ENCODE measurements at places on chromosomes 11 and 22. TPM values are rescaled to one million over a fixed set of nuclear protein-coding genes. Genes with fewer than 3 reads are reported as not detected.

DNA sequence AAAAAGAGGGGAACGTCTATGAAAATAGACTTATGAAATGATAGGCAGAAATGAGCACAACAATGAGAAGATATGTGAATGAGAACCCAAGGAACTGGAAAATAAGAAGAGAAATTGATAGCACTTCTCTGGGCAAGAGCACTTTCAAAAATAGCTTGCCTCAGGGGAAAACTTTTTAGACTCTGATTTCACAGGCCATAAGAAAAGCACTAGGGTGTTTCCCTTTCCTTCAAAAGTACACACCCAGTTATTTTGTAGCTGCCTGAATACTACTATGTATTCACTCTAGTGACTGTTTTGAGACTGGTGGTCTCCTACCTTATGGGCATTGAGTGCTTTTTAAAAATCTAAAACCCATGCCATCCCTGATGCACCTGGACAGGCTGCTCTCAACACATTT lies 172.3 kb upstream of the SOX6 start:
- H3K4me3 ChIP-seq: no peak overlapping the region
- no peak for DNase-seq
- no peak overlapping the region for H3K27ac ChIP-seq
- no peaks in the 10 kb centered on the region for H3K4me1 ChIP-seq
- H3K27me3 ChIP-seq: no peaks in the 10 kb centered on the region

DNA sequence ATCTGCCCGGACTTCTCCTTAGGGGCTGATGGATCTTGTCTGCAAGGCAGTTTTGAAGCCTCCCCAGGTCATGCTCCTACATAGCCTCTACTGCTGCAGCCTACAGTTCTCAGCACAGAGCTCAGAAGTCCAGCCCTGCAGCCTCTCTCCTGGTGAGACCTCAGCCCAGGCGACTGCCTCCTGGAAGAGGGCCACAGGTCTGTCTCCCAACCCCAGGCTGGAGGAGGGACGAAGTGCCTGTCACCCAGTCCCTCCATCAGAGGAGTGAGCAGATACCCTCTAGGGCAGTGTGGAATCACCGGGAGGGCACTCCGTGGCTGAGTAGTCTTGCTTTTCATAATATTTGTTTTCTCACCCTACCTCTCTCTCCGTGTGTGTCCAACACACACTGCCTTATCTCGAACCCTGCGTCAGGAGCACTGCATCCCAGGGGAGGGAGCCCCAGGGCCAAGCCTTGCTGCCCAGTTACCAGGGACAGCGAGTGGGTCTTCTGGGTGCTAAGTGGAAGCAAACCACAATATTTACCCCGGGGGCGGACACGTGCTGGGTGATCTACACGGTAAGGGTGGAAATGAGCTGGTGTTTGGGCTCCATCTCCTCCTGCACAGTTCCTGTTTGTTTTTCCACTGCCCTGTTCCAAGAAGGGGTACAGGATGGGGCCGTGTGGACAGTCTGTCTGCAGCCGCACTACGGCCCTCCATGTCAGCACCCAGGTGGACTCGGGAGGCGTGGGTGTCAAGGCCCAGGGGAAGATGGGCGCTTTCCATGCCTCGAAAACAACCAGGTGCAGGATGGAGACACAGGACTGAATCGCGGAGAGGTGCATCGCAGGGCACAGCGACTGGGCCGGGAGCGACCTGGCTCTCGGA lies 133.7 kb upstream of the HSD17B12 start:
- H3K27ac ChIP-seq: no peak overlapping the region
- H3K36me3 ChIP-seq: no peaks in the 10 kb centered on the region
- no peak overlapping the region for H3K4me3 ChIP-seq
- H3K4me1 ChIP-seq: peaks cover 4% of the 10 kb centered on the region
- no peak for DNase-seq
- peaks cover 9% of the 10 kb centered on the region for H3K27me3 ChIP-seq

DNA sequence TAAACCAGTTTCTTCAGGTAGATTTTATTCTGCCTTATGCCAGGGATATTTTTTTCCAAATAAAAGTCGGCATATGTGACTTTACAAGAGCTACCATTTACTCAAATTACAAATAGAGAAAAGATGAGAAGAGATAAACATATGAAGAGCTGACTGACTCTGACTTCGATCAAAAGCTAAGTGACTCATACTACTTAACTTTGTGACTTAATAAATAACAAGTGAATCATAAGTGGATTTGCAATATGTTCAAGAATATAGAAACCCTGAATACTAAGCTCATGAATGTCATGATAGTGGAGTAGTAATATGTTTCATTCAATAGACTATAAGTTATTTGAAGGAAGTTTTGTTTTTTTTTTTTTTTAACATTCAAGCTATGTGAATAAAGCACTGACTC lies 130.5 kb upstream of the ANO3 start:
- DNase-seq: no peak
- no peaks in the 10 kb centered on the region for H3K4me1 ChIP-seq
- H3K27ac ChIP-seq: no peak overlapping the region

DNA sequence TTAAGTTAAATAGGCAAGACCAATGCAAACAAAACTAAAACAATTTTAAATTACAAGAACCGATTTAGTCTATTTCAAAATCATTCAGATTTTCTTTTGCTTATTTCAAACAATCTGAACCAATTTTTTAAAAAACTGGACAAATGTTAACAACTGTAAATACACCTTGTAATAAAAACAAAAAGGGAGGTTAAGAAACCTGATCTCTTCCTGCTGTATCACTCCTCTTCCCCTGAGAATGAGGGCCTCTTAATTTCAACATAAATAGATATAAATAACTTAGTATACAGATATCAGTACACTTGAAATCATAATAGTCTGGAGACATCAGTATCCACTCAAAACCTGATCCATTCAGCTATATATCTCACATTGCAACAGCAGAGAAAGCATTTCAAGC lies 346.6 kb downstream of the TTC28 start:
- H3K4me3 ChIP-seq: no peak overlapping the region
- no peaks in the 10 kb centered on the region for H3K4me1 ChIP-seq
- no peaks in the 10 kb centered on the region for H3K36me3 ChIP-seq
- no peak overlapping the region for H3K27ac ChIP-seq
- DNase-seq: no peak

DNA sequence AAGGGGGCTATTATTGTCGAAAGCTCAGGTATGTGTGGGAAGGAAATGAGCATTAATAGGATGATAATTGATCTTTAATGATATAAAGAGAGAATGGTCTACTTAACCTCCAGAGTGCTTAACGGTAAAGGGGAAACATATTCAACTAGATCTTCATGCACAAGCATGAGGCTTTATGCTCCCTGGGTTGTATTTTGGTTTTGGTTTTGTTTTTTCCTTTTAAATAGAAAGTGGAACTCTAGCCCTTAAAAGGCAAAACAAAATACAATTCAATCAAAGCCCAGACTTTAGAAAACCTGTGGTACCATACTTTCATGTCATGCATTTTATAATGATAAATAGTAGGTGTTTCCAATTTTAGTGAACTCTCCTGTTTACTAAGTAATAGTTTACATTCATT lies 622.7 kb downstream of the METTL15 start:
- no peaks in the 10 kb centered on the region for H3K36me3 ChIP-seq
- H3K4me1 ChIP-seq: no peaks in the 10 kb centered on the region
- no peak for DNase-seq
- no peak overlapping the region for H3K4me3 ChIP-seq
- H3K27ac ChIP-seq: no peak overlapping the region

NXPE2 gene
- not detected for total RNA-seq

GRCh38 chr22:43151251-43152002 lies at the start of gene TSPO:
TSS of gene TSPO (plus strand) at chr22:43151559. CDS start at chr22:43159239, 7,680 bp downstream.
- H3K4me1 ChIP-seq: peaks cover 67% of the 10 kb centered on the region
- no peaks in the 10 kb centered on the region for H3K27me3 ChIP-seq
- H3K27ac ChIP-seq: peak within 1 kb of the TSS; percentile 68
- DNase-seq: peak; percentile 56

- H3K27ac ChIP-seq: no peak overlapping the region
- no peaks in the 10 kb centered on the region for H3K27me3 ChIP-seq
- H3K36me3 ChIP-seq: no peaks in the 10 kb centered on the region
Measured at GRCh38 chr22:42734406-42734805, 13.7 kb upstream of the A4GALT start.

DNA sequence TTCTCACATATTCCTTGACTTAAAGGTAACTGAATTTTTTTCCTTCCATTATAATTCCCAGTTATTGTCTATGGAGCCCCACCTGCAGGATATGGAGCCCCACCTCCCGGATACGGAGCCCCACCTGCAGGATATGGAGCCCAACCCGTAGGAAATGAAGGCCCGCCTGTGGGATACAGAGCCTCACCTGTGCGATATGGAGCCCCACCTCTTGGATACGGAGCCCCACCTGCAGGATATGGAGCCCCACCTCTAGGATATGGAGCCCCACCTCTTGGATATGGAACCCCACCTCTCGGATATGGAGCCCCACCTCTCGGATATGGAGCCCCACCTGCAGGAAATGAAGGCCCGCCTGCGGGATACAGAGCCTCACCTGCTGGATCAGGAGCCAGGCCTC lies 28.1 kb downstream of the WBP2NL start:
- H3K27me3 ChIP-seq: no peaks in the 10 kb centered on the region
- no peak overlapping the region for H3K27ac ChIP-seq
- no peak overlapping the region for H3K4me3 ChIP-seq
- no peaks in the 10 kb centered on the region for H3K36me3 ChIP-seq

- H3K27me3 ChIP-seq: no peaks in the 10 kb centered on the region
- H3K4me3 ChIP-seq: no peak overlapping the region
- DNase-seq: no peak
- no peaks in the 10 kb centered on the region for H3K36me3 ChIP-seq
Measured at GRCh38 chr22:44483878-44484277, 14.2 kb downstream of the RTL6 start.

PRAME gene
- total RNA-seq: not detected

RASSF10 gene
- total RNA-seq: not detected
